Left cardiac atrium (tissue), 4 donors: ENCODE measurements at places on chromosomes 12 and 14.

DNA sequence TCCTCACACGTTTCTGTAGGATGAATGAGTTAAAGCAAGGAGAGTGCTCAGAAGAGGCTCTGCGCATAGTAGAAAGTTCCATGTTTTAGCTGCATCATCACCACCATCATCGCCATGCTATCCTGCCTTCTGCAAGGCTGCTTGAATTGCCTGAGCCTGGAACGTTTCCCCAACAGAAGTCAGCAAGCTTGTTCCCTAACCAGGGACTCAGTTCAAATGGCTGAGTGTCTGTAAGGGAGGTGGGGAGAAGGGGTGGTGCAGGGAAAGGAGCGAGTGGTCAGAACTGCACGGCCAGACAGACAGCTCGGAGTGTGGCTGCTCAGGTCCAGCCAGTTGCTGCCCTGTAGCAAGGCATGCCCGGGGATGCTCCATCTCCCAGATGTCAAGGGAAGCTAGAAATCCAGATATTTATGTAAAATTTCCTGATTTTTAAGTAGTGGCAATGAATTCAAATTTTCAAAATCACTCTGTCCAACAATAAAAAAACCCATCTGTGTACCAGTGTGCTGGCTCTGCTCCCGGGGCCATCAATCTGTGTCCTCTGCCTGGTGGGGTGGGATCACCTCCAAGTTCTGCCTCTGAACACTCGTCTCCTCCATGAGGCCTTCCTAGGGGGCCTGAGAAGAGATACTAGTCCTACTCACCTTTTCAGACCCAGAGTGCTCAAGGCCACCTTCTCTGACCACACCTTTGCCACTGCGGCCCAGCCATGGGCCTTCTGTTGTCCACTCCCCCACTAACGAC is 162.7 kb downstream of the FOXN3 start:
- no peak for DNase-seq

GRCh38 chr12:130667421-130667960 is 48.6 kb downstream of the RIMBP2 start:
- DNase-seq = no peak

DNA sequence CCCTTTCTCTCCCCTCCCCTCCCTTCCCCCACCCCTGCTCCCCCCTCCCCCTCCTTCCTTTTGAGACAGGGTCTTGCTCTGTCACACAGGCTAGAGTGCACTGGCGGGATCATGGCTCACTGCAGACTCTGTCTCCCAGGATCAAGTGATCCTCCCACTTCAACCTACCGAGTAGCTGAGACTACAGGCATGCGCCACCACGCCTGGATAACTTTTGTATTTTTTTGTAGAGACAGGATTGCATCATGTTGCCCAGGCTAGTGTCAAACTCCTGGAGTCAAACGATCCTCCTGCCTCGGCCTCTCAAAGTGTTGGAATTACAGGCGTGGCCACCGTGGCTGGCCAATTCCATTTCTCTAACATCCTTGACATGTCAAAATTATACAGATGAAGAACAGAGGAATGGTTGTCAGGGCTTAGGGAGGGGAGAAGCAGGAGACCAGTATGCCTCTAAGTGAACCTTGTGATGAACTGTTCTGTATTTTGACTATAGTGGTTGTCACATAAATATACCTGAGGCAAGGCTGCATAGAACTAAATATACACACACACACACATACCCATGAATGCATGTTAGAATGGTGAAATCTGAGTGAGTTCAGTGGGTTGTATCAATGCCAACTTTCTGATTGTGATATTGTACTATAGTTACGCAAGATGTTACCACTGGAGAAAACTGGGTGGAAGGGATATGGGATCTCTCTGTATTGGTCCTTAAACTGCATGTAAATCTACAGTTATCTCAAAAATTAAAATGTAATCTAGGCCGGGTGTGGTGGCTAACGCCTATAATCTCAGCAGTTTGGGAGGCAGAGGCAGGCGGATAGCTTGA is 3.6 kb upstream of the CFAP73 start:
- DNase-seq = no peak

GRCh38 chr12:27785882-27786570 is 6.0 kb upstream of the MANSC4 start:
- DNase-seq = no peak

DNA sequence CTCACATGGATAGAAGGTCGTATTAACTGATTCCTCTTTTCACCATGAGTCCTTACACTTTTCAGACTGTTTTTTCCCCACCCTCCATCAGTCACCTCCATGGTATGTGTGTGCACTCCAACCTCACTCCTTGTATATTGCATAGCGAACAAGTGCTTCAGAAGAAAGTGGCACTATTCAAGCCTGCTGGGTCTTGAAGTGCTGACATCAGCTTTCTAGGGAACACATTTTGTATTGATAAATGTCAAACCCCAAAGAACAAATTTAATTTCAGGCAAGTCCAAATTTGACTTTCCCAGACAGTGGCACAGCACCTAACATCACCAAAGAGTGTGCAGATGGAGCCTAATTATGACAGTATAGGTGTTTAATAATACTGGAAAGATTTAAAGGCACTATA is 617.4 kb upstream of the STXBP6 start:
- DNase-seq = no peak

- DNase-seq = no peak
Observed at GRCh38 chr12:112275836-112276235, 106.4 kb downstream of the HECTD4 start.

DNA sequence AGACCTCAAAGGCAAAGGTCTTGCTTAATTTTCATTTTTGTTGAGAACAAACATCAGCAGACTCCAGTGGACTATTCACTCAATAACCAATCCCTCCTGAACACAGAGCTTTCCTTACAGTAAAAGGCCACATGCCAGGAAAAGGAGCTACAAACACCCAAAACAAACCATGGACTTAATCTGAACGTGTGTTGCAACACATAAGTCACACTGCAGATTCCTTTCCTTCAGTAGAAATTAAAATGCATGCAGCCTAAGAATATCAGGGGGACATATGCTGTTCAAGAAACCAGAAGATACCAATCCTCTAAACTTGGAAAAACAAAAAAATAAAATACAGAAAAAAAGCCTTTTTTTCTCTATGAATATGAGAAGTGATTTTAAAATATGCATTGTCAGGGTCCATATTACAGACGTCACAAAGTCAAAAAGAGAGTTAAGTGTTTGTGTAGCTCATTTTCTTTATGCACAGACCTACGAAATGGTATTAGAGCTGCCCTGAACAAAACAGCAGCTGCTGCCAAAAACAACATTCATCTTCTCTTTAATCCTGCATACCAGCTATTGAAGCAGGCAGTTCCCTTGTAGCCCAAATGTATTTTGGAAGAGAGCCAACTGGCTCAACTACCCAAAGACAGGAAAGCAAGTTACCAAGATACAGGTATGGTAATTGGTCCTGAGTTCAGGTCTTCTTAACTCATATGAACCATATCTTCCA is 26.2 kb downstream of the KITLG start:
- no peak for DNase-seq

DNA sequence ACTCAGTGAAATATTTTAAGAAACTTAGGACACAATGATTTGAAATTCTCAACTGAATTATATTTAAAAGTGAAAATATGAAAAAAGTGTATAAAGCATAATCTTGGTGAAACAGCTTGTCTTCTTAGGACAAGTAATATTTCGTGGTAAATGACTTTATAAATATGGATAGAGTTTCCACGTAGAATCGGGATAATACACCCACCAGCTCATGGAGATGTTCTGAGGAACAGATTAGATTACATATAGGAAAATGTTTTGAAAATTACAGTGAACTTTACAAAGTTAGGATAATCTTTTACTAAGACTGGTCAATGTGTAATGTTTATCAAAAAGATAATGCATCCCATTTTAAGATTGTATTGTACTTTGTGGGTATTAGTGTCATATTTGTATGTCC is 25.6 kb upstream of the MYF6 start:
- DNase-seq = no peak

DNA sequence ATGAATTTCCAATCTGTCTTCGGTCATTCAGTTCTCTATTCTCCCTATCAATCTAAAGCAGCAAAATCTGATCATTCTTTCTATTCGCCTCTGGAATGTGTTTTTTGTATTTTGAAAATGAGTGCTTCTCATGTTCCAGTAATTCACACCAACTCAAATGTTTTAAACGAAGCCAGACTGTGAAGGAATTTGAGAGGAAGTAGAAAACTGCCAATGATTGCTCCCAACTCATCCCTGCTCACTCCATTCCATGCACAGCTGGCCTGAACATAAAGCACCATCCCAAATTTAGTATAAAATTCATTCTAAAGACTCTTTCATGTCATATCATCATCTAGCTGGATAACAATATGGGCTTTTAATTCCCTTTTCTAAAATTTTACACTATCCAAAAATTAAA is 123.8 kb downstream of the DUSP6 start:
- no peak for DNase-seq

DNA sequence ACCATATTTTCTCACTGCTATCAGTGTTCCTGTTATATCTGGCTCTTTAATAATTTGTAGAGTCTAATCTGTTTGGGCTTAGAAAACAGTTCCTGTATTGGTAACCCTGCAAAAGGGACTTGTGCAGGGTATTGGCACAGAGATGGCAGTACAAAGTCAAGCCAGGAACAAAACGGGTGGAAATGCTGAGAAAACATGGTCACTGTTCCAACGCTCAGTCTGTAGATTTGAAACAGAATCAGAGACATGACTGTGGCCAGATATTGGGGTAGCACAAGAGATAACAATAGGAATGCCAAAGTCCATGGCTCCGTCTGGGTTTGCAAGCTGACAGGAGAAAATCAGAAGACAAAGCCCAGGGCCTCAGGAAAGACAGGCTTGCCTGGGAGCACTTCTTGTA is 290.7 kb upstream of the PDE3A start:
- no peak for DNase-seq

GRCh38 chr12:4293299-4293965 is 19.9 kb downstream of the CCND2 start:
- no peak for DNase-seq

DNA sequence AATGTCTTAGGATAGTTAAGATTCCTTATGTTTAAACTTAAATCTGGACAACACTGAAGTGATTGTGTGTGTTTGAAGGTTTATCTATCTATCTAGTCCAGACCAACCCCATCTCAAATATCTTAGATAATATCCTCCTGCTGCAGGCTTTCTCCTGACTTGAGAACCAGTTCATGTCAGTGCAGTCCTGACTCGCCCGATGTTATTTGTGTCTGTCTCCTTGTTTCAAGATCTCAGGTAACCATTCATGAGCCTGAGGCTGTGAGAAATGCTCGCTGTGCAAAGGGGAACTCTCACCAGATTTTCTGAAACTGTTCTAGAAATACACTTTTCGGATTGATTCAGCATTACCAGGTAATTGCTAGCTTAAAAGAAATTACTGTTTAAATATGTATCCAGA is 356.2 kb downstream of the SNAPC1 start:
- DNase-seq = no peak

GRCh38 chr12:21933656-21934055 is 7.6 kb downstream of the ABCC9 start:
- DNase-seq = no peak

GRCh38 chr12:104475271-104475670 is 18.5 kb downstream of the CHST11 start:
- no peak for DNase-seq

GRCh38 chr14:76699939-76700590 is 61.2 kb upstream of the VASH1 start:
- DNase-seq = no peak
